ENCODE measurements at places on chromosomes 16 and 17.
A peak's percentile ranks its signal among the peaks of the same experiment; 100 is the strongest.

DNA sequence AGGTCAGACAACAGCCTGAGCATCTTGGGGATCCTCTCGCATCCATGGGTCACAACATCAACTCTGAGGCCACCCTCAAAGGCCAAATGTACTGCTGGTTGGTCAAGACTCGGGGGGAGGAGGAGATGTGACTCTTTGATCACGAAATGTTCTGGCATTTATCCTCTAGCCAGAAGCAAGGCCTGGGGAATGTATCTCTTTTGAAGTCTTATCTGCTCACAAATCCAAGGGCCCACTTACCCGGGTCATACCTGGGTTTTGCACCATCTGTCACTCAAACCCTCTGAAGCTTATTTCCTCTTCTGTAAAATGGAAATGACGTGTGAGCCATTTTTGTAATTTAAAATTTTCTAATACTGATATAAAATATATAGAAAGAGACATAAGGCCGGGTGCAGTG is 13.2 kb downstream of the CA7 start:
- DNase-seq, result no peak

- no peak for DNase-seq
Measured at GRCh38 chr16:69626256-69626655, 60.5 kb downstream of the NFAT5 start.

DNA sequence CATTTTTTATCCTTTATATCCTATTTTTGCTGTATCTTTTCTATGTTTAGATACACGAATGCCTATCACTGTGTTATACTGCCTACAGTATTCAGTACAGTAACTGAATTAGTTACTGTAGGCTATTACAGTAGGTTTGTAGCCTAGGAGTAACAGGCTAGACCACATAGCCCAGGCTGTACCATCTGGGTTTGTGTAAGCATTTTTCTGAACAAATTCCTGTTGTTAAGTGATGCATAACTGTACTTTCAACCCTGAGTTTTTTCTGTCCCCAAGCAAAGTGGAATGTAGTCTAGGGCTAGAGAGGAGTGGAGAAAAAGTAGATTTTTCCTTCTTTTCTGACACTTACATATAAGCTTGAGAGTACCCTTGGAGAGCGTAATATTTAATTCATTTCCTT is 282.1 kb downstream of the HS3ST3B1 start:
- no peak for DNase-seq

DNA sequence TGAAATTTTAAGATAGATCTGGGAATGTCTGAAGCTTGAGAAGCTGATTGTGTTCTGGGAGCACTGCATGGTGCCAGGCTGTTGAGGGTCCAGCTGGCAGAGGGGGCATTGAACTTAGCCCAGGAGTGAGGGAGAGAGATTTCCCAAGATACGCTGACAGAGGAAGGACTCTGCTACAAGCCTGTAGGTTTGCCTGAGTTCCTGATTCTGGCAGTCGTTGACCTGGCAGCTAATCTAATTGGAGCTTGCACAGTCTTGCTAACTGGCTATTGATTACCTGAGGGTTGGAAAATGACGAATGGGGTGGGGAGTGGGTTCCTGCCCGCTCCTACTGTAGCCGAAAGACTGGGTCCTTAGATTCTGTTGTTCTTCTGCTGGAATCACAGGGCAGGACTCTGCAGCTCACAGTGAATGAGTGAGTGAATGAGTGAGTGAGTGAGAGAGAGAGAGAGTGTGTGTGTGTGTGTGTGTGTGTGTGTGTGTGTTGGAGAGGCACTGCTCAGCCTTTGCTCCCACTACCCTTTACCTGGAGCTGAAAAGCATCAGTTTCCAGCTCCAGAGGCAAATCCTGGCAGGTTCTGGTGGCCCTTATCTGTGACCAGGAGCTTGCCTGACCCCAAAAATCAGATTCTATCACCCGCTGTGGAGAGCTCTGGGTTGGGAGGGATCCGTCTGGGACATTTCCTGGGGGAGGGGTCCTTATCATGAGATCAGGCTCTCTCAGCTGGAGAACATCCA is 16.7 kb downstream of the CTRL start:
- DNase-seq, result no peak

- no peak for DNase-seq
Measured at GRCh38 chr16:78325468-78326352, 226.3 kb downstream of the WWOX start.

DNA sequence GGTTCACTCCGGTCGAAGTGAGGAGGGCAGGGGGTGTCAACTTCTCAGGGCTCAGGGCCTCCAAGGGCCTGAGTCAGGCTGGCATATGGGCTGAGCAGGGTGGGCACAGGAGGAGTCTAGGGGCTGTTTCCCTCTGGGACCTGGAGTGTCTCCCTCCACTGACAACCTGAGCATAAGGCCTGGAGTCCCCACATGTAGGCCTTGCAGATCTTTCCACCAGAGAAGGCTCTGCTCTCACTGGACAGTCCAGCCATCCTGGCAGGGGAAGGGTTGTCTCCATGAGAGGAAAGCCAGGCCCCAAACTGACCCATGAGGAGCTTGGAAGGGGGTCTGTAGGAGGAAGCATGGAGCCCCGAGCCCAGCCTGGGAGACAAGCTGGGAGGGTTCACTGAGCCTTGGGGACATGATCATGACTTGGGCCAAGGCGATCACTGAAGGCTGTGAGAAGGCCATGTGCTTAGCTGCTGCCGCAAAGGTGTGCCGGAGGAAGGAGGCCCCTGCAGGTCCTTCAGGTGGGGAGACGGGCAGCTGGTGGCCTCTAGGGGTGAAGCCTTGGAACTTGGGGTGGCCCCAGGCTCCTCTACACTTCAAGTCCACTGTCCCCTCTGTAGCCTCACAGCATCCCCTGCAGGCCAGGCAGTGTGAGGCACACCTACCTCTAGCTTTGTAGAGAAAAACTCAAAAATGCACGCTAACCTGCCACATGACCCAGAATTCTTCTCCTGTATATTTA is 9.9 kb downstream of the CMTM2 start:
- DNase-seq, result no peak

- peak; percentile 43 for DNase-seq
Measured at GRCh38 chr17:55356434-55357328, 65.0 kb downstream of the MMD start.

DNA sequence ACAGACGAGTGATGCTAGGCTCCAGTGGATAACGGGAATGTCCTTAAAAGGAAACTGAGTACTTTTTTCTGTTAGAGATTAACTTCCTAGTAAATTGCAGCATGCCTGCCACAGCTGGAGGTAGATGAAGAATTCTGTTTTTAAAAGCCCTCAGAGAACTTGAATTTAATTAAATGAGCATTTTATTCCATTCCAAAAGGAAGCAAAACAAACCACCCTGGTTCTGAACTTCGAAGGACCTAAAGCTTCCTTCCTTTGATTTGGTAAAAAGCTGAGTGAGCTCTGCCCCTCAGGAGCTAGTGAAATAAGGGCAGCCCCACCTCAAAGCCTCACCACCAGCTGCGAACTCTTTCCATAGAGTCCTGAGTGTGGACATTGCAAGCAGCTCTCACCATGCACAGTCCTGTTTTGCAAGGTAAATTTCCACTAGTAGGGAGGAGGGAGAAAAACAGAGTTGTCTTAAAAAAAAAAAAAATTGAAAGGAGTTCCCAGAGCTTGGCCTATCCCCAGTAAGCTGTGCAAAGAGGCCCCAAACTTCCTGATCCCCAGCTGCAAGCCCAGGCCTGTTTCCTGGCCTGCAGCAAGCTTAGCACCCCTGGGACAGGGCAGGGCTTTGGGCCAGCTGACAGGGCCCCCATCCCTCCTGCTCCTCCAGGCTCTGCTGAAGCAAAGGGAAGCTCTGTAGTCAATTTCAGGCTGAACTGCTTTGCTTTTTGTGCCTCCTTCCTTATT is 11.2 kb downstream of the CHD9NB start:
- DNase-seq, result no peak

DNA sequence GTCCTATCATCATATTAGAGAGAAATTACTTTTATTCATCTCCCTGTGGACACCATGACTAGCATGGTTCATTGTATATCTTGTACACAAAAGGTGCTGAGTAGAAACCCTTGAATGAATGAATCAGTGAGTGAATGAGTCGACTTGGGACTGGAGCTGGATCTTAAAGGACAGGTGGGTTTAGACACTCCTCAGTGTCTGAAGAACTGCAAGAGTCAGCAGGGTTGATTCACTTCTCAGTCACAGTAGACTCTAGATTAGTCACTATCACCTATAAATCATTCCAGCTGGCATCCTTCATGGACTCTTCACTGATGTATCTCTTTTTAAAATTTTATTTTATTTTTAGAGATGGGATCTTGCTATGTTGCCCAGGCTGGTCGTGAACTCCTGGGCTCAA is 30.1 kb upstream of the PMFBP1 start:
- no peak for DNase-seq

GRCh38 chr16:11254913-11255736 is 879 bp downstream of the SOCS1 start:
- DNase-seq, result no peak

DNA sequence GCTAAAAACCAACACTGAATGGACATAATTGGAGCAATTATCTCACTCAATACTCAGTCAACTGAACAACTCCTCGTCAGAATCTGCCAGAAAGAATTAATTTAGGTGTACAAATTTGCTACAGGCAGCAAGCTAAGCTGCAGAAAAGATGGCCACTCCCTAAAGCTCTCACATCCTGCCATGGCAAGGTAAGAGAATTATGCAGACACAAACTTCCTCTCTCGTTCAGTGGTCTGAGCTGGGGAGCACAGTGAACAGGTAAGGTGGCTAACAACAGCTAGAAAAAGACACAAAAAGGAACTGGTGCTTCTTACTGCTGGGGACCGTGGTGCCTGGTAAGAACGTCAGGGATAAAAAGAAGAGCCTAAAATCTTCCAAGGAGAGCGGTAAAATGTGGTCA is 74.9 kb upstream of the BCAR1 start:
- DNase-seq, result no peak

GRCh38 chr17:77772461-77772897 is 186.0 kb upstream of the TNRC6C start:
- DNase-seq, result no peak

DNA sequence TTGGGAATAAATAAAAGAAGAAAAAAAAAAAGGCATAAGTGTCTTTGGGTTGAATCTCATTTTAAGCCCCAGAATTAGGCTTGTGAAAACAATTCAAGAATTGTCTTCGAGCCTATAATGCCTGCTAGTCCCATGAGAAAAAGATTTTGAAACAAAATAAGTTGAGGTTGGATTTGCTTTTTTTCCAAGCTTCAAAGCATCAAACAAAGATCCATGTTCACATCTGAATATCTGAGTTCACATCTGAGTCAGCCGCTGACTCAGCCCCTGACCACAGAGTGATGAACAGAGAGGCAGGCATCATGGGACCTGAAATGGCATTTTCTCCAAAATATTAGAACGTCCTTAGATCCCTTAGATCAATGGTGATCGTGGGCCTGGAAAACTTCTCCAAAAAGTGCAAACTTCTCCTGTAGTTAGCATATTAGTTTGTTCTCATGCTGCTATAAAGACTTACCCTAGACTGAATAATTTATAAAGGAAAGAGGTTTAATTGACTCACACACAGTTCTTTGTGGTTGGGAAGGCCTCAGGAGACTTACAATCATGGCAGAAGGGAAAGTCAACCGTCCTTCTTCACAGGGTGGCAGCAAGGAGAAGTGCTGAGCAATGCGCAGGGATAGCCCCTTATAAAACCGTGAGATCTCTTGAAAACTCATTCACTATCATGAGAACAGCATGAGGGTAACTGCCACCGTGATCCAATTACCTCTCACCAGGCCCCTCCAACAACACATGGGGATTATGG is 294.6 kb upstream of the HSBP1 start:
- peak; percentile 82 for DNase-seq

DNA sequence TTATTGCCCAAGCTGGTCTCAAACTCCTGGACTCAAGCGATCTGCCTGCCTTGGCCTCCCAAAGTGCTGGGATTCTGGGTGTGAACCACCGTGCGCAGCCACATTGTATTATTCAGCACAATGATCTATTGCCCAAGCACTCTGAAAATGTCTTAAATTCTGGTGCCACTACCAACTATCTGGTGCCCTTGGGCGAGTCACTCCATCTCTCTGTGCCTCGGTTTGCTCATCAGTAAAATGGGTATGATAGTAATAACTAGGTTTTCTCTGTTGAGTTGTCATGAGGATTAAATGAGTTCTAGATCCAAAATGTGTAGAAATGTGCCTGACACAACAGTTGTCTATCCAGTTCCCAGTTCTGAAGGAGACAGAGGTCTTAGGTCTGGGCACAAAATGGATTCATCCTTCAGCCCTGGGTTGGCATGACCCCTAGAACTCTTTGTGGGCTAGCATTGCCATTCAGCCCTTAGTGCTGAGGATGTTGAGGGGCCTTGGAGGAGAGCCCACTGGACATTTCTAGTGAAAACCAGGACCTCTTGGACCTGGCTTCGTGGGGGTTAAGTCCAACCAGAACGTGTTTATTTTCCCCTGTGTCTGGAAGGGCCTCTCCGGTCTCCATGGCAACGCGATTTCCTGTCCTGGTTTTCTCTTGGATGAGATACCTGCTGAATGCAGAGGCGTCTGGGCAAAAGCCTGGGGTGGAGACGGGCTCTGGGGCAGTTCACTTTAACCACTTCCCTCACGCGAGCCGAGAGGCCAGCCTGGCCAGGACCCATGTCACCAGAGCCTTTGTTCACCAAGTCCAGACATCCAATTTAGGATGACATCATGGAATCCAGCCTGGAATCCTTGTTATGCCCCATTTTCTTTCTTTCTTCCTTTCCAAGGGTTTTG is 43.7 kb upstream of the TNRC6A start:
- DNase-seq, result no peak

DNA sequence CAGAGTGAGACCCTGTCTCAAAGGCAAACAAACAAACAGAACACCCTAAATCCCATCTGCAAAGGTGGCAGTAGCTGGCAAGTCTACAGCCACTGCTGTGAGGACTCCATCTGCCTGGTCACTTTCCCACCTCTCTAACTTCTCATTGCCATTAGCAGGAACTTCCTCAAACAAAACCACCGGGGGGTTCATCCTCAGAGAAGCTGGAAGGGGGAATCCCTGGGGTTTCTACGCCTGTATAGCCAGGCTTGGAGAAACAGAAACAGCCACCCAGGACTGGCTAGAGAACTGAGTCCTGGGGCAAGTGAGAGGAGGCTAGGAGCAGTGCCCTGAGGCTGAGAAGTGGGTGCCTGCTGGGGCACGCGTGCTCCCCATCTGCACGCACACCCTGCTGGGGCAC is 7.3 kb downstream of the RPH3AL start:
- no peak for DNase-seq

GRCh38 chr16:65622151-65622550 is 500.3 kb upstream of the CDH11 start:
- no peak for DNase-seq

GRCh38 chr17:10275418-10275817 is 77.0 kb upstream of the GAS7 start:
- no peak for DNase-seq

GRCh38 chr17:31511580-31511979 is 120.1 kb downstream of the RAB11FIP4 start:
- DNase-seq, result no peak

GRCh38 chr17:66737524-66737923 is 97.4 kb upstream of the CACNG5 start:
- no peak for DNase-seq

DNA sequence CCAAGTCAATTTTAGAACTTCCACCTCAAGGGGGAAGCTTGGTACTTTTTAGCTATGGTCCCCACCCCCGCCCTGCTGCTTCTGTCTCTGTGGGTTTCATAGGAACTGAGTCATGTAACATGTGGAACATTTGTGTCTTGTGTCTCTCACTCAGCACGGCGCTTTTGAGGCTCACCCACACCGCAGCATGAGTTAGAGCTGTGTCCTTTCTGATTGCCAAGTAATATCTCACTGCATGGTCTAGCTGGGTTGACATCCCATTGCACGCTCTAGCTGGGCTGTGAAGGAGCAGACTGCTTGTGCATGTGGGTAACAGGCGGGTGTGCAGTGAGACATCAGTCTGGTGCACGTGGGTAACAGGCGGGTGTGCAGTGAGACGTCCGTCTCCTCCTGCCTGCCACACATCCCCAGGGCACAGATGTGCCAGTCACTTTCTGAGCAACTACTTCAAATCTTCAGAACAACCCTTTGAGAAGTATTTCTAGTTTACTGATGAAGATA is 26.4 kb upstream of the SLC7A5 start:
- no peak for DNase-seq

All from HS-27A (cell line).